ENCODE measurements at places on chromosomes 5 and 9. TPM values are rescaled to one million over a fixed set of nuclear protein-coding genes. Genes with fewer than 3 reads are reported as not detected.
A peak's percentile ranks its signal among the peaks of the same experiment; 100 is the strongest.

DNA sequence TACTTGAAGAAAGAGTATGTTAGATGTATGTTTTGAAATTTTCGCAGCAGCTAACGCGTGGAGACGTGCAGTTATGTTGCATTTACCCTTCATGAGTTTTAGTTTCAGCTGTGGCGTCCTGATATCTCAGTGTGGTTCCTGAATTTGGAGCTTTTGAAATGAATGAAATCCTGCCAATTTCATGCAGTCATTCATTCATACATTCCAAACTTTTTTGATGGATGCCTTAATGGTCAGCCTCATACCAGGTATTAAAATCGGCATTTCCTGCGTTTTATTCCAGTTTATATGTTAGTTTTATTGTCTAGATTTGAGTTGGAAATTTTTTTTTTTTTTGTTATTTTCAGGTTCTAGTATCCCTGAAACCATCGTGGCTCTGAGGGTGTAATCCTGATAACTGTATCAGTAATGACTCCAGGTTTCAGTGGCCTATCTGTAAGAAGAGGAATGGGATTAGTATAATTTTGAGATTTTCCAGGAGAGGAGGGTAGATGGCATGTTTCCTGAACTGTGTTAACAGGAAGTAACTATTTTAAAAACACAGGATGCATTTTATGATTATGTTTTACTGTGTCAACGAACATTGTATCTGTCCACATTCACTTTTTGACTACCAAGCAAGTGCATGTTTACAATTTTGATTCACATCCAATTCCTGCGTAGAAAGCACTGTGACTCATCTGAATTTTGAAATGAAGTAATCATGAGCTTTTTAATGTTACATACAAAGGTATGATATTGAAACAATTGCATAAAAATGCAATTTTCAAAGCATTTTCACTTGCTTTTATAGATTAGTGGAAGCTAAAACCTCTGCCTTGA is 1.0 kb downstream of the FOCAD start:
- DNase-seq: peak; percentile 25

DNA sequence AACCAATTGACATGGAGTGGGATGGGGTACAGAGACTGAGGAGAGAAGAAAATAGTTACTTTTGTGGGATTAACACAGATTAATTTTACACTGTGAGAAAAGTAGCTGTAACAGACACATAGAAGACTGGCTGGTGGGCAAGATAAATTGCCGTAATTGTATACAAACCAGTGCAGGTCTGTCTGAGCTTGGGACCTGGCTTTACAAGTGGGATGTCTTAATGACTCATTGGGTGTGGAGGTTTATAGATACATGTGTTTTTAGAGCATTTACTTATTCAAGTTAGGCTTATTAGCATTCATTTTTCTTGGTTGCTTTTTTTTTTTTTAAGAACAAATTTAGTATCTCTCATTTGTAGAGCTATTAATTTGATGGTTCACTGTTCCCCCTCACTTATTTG is 37.5 kb downstream of the SLC44A1 start:
- DNase-seq: no peak

DNA sequence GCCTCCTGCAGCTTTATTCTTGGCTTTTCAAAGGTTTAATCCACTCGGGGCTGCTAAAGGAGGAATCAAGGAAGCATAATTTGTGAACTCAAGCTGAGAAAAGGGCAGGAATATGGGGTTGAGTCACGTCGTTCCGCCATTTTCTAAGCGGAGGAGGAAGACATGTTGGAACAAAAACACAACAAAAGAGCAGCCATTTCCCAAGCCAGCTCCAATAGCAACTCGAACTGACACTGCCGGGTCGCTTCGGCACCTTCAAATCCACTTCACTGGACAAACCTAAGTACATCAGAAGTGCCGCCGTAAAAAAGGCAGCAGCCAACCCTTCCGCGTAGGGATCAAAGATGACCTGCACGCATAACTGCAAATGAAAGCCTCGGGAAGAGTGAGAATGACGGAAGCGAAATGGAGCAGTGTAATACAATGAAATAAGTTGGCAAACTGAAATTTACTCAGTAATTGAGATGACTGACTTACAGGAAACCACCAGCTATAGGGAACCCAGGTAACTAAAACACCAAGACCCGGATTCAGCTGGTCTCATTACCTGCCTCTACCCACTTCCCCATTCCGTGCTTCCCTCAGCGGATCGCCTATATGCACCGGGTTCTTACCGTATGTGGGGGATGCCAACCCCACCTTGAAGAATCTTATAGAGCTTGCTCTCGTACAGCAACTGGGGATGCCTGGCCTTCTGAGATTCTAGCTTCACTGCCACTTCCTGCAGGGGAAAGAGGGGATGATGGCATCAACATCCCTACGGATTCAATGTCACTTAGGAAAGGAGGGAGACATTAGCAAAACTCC is 1.6 kb downstream of the CSNK1A1 start:
- peak; percentile 49 for DNase-seq

- peak; percentile 18 for DNase-seq
Measured at GRCh38 chr9:75186767-75187380, 98.6 kb downstream of the OSTF1 start.

GRCh38 chr5:62354028-62354874 is 48.2 kb downstream of the KIF2A start:
- peak; percentile 43 for DNase-seq

DNA sequence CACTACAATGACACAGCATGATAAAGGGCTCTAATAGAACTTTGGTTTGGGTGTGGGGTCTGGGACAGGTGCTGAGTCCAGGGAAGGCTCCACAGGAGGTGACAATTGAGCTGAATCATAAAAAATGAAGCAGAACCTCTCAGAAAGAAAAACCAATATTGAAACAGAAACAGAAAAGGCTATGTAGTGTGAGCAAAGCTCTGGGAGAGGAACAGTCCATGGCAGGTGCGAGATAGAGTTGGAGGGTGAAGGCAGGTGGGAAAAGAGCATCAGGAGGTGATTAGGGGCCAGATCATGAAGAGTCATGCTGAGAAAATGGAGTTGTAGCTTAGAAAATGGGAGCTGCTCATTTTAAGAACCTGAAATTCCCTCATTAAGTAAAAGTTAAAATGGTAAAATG is 164.9 kb downstream of the KCTD16 start:
- DNase-seq: no peak

GRCh38 chr5:176776141-176776865 is 34.1 kb upstream of the UNC5A start:
- no peak for DNase-seq

- no peak for DNase-seq
Measured at GRCh38 chr5:151719228-151720000, 32.7 kb upstream of the SPARC start.

- no peak for DNase-seq
Measured at GRCh38 chr5:63125862-63126261, 547.2 kb downstream of the LRRC70 start.

DNA sequence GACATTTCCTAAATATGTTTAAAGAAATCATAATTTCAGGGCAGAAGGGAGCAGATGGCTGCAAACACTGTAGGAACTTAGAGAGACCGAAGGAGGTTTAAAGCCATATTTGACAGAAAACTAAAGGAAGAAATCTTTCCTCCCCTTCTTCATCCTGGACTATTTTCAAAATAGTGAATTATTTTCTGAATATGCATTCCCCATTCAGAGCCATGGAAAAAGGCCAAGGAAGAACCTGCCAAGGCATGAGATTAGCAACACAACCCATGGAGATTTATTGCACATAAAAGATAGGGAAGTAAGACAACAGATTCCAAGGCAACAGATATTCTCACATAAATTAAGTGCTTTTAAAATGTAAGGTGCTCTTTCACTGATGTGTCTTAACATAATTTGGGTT is 233.3 kb upstream of the ADAMTS16 start:
- DNase-seq: no peak

DNA sequence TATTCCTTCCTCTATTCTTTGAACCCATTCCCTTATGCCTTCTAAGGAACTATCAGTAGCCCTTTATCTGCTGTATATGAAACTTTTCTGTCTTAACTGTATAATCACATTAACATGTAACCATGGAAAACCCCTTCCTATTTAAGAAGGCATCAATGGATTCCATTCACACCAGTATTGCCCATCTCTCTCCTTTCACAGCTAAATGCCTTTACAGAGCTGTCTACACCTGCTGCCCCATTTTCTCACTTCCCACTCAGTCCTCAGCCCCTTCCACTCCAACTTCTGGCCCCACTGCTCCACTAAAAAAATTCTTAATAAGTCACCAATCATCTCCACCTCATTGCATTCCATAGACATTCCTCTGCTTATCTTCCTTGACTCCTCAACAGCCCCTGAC is 50.8 kb downstream of the SEC61B start:
- DNase-seq: no peak

The WDR38 gene
- polyA plus RNA-seq: not detected

The TMEM171 gene
- polyA plus RNA-seq: 0.64 TPM

The UNC5A gene
- 1.5 TPM for polyA plus RNA-seq

The SHISAL2B gene
- not detected for polyA plus RNA-seq

The SHROOM1 gene
- polyA plus RNA-seq: 2.8 TPM

The IFNA13 gene
- not detected for polyA plus RNA-seq

The ADGRD2 gene
- not detected for polyA plus RNA-seq

All from muscle of arm (tissue), 14 donors.